ENCODE measurements at places on chromosomes 6 and 20.

GRCh38 chr6:91149246-91149955 lies 562.5 kb upstream of the MAP3K7 start:
- no peak for DNase-seq

GRCh38 chr20:31662372-31662854 lies 24.7 kb downstream of the COX4I2 start:
- DNase-seq: no peak

- no peak for DNase-seq
Measured at GRCh38 chr6:138593909-138594757, 94.8 kb upstream of the NHSL1 start.

DNA sequence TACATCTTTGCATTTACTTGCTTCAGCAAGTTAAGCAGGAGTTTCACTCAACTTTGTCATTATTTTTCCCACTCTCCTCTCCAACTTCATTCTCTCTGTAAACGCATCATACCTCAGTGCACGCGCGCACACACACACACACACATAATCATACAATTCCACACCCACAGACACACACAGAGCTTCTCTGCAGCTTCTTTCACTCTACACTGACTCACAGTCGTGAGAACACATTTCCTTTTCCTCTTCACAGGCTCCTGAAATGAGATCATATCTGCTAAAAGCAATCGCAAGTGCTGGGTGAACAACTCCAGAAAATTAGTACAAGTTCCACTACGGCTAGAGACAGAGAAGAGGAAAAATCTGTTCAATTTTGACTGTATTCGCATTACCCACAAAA lies 215.4 kb downstream of the PTPRT start:
- no peak for DNase-seq

Measured in activated T-helper 9 cell treated with anti-CD3 and anti-CD28 coated beads, Interleukin-2, amount 50 U/mL, for 16 hours (primary cell).